Activated CD4-positive, alpha-beta T cell treated with anti-CD3 and anti-CD28 coated beads, Interleukin-2, amount 10 ng/mL, durations not matched to agents 24 days and 14 days (primary cell): ENCODE measurements at places on chromosomes 16 and 17.
A peak's percentile ranks its signal among the peaks of the same experiment; 100 is the strongest.

DNA sequence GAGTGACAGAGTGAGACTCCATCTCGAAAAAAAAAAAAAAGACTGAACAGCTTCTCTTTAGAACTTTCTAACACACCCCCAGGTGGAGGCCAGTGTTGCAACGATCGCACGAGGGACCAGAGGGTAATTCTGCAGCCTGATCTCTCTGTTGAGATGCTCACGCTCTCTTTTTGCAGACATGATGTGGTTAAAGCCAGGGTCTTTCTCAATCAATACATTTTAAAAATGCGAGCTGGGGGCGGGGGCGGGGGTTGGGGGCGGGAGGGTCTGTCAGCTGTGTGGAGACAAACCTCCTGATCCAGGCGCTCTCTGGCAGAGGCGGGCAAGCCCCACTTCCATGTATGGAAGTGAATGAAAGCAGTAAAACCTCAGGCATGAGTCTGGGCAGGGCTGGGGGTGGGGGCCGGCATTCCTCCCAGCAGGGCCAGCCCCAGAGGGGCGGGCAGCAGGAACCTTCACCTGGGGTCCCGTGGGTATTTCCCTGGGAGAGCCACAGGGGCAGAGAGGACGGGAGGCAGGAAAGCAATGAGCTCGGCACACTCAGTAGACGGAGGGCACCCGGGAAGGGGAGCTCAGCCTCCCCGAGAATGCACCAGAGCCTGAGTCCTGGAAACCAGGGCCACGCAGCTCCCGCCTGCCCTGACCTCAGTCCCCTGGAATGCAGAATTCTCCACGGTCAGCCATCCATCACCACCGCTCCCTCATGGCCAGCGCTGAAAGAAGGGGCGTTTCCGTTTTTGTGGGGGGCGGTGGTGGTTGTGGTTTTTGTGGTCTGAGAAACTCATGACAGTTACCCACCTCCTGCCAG is 28.0 kb downstream of the NXN start:
- DNase-seq: no peak

- no peak for DNase-seq
Measured at GRCh38 chr16:65601781-65602180, 479.9 kb upstream of the CDH11 start.

DNA sequence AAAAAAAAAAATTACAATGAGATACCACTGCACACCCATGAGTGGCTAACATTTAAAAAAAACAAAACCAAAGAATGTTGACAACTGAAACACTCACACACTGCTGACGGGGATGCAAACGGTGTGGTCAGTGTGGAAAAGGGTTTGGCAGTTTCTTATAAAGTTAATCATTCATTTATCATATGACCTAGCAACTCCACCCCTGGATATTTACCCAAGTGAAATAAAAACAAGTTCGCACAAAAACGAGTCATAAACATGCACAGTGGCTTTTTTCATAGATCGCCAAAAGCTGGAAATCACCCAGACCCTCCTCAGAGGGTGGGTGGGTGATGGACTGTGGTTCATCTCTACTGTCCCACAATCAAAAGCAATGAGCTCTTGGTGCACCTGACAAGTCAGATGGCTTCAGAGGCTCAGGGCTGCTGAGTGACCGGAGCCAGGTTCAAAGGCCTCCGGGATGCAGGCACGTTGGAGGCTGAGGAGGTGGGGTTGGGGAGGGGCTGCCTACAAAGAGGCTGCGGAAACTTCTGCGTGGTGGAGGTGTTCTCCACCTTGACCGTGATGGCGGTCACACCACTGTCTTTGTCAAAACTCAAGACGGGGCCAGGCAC is 14.2 kb downstream of the RAB40B start:
- DNase-seq: no peak

DNA sequence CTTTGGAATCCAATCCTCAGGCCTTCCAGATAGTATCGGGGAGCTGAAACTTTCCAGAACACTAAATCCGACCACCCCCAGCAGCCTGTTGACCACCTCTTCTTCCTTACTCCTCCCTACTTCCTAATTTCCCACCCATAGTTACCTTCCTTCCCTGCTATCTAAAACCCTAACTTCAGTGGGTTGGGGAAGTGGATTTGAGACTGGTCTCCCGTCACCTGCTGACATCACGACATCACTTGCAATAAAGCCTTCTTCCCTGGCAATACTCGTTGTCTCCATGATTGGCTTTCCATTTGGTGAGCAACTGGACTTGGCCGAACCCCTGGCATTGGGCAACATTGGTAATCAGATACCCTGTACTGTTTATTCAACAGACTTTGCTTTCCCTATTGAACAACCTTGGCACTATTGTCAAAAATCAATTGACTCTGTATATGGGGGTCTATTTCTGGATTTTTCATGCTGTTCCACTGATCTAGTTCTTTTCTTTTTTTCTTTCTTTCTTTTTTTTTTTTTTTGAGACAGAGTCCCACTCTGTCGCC is 11.8 kb upstream of the FOXK2 start:
- no peak for DNase-seq

DNA sequence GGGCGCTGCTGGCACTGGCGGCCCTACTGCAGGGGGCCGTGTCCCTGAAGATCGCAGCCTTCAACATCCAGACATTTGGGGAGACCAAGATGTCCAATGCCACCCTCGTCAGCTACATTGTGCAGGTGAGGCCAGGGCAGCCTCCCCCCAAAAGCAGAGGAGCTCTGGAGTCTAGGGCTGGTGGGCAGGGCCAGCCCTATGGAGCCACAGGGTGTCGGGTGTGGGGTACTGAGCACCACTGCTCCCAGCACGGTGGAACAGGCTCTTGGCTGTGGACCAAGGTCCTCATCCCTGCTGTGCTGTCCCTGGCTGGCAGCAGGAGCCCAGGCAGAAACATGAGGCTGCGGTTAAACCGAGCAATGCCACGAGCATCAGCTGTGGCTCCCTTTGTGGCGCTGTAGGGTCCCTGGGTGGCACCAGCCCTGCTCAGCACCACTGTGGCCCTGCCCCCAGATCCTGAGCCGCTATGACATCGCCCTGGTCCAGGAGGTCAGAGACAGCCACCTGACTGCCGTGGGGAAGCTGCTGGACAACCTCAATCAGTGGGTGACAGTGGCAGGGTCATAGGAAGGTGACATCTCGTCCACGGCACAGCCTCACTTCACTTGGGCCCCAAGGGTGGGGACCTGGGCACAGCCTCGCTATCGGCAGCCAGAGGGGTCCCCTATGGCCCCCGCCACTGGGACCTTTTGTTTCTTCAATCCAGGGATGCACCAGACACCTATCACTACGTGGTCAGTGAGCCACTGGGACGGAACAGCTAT is 1.1 kb downstream of the DNASE1 start:
- DNase-seq: no peak

DNA sequence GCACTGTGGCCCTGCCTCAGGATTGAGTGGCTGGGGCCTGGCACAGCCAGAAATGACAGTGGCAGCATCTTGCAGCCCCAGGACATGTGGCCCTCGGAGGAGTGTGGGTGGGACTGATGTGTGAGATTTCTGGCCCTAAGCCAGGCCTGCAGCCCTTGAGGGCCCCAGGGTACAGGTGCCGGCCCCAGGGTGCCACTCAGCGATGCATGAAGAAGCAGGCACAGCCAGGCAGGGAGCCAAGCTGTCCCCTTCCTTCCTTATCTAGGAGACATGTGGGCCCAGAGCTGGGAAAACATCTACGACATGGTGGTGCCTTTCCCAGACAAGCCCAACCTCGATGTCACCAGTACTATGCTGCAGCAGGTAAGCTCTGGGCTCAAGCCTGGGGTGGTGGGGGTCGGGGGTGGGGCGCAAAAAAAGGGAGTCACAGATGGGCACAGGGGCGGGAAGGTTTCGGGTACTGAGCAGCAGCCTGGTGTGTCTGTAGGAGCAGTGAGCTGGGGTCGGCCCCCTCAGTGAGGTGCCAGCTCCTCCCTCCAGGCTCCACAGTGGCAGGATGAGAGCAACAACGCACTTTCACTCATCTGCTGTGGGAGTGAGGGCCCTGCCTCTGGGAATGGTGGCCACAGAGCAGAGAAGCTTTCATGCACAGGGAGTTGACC is 4.1 kb downstream of the ACE start:
- no peak for DNase-seq

DNA sequence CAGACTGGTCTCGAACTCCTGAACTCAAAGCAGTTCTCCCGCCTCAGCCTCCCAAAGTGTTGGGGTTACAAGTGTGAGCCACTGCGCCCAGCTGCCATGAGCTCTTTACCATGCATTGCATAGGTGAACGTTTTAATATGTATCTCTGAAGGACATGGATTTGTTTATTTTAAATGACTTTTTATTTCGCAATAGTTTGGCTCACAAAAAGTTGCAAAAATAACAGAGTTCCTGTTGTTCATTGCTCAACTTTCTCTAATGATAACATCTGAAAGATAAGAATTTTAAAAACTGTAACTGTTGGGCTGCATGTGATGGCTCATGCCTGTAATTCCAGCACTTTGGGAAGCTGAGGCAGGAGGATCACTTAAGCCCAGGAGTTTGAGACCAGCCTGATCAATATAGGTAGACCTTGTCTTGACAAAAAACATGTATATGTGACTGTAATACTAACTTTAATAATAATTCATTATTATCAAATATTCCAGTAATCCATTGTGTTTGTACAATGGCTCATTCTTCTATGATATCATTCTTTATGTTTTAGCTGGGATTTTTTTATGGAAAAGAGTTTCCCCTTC is 80.1 kb downstream of the ABCC1 start:
- DNase-seq: no peak

DNA sequence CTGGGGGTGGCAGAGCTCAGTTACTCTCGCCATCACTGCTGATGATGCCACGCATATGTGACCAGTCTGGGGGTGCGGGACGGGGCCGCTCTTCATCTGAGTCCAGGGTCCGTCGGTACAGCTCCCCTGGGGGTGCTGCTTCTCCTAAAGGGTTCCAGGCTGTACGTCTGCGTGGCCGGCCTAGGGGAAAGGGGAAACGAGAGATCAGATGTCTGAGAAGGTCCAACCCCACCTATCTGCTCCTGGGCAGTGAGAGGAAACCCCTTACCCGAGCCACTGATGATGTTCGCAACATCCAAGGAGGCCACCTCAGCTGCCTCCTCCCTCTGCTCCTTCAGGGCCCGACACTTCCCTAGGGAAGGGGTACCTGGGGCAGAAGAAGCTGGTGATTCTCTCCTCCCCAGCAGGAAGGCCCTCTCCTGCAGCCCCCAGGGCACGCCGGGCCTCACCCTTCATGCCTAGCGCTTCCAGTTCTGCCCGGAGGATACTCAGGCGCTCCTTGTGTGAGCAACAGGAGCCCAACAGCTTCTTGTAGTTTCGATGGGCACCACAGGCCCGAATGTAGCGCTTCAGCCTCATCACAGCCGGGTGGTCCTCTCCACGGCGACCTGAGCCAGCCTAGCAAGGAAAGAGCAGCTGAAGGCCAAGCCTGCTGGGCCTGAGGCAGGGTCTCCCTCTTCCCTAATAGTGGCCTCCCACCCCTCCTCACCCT is 2.1 kb downstream of the HIRIP3 start:
- DNase-seq: no peak

- peak; percentile 83 for DNase-seq
Measured at GRCh38 chr16:66605177-66605978, 874 bp downstream of the CMTM3 start.

- DNase-seq: no peak
Measured at GRCh38 chr17:61211236-61211635, 188.4 kb upstream of the TBX2 start.

- no peak for DNase-seq
Measured at GRCh38 chr17:6061290-6061689, 8.9 kb upstream of the WSCD1 start.

DNA sequence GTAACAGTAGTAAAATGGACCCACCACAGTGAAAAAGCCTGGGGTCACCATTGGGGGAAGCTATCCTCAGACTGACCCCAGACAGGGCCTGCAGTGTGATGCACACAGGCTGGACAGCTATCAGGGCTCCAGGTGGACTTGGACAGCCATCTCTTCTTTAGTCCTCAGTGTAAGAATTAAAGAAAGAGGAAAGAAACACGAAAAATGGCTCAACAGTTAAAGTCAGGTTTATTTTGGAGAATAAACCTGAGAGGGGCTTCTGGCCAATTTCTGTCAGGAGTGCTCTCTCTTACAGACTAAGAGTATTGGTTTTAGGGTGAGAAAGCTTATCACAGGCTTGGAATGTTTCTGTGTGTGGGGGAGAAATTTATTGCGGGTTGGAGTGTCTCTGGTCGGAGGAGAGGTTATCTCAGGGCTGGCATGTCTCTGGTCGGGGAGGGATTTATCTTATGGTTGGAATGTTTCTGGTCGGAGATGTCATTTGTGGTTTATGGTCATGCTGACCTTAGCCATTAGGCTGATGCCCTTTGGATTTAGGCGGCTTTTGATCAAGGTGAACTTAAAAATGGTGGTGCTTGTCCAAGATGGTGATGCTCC is 10.8 kb upstream of the B4GALNT2 start:
- DNase-seq: no peak

DNA sequence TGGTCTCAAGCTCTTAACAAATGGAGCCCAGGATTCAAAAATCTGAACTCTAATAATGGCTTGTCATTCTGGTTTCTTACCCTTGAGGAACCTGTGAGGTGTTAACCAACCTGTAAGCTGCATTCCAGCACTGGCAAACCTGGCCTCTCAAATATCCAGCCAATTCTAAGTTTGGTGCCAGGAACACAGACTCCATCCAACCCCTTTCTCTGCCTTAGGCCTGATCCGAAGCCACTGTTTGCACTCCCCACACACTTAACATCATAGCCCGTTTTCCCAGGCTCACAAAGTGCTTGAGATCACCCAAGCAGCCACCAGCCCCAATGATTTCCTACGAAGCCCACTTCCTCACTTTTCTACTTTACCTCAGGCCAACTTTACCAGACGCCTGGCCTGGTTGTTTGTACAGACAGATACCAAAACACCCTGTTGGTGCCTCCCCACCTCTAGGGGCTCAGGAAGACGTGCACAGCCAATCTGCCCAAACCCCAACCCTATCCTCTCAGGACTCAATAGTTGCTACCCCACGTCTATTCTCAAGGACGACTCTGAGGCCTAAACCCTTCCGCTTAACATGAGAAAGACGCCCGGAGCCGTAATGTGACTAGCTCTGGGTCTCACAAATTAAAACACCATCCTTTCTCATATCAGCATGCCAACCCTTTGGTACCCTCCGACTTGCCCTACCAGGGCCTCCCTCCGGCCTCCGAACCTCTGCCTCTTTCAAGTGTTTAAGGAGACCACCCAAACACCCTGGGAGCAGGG is 3.2 kb upstream of the PER1 start:
- DNase-seq: peak; percentile 78

- DNase-seq: no peak
Measured at GRCh38 chr16:9596788-9597187, 505.3 kb downstream of the HAPSTR1 start.

GRCh38 chr17:47224966-47225365 is 15.8 kb downstream of the MYL4 start:
- no peak for DNase-seq

DNA sequence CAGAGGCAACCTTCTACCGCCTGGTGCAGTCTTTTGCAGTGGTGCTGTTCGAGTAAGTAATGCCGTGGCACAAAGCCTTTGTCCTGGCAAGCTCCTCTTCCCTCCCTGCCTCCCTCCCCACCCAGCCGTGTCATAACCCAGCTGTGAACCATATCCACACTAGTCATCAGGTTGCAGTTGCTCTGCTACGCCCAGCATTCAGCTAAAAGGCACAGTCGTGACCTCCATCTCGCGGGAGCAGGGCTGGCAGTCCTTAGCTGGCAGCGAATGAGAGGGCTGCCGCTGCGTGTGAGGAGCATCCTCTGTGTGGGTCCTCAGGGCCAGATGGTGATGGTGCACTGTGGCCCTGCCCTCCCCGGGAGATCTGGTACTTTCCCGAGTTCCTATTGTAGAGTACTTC is 39.3 kb downstream of the CIBAR2 start:
- no peak for DNase-seq
